Stimulated activated CD8-positive, alpha-beta memory T cell treated with anti-CD3 and anti-CD28 coated beads, Interleukin-2, amount 100 ng/mL, for 1 hour (primary cell): ENCODE measurements at places on chromosomes 12 and 14.
A peak's percentile ranks its signal among the peaks of the same experiment; 100 is the strongest.

DNA sequence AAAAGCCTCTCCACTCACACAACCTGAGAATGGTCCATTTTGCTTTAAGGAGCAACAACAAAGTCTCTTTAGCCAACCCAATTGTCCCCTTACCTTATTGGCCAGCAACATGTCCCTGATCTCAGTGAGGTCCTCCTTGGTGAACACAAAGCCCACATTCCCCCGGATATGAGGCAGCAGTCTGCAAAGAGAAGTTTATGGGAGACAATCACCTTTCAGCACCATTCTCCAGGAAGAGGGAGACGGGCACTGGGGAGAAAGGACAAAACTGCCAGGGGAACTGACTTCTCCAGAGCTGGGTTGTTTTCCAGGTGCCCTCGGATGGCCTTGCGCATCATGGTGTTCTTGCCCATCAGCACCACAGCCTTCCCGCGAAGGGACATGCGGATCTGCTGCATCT lies 1.9 kb downstream of the RPLP0 start:
- no peak for DNase-seq

- DNase-seq: no peak
Measured at GRCh38 chr14:73680821-73681220, 33.4 kb downstream of the PNMA1 start.

- DNase-seq: no peak
Measured at GRCh38 chr12:102408487-102409297, 71.7 kb downstream of the IGF1 start.

- no peak for DNase-seq
Measured at GRCh38 chr14:24289649-24290280, 9.8 kb downstream of the DHRS1 start.

- no peak for DNase-seq
Measured at GRCh38 chr14:81127785-81128184, 93.0 kb downstream of the GTF2A1 start.

- no peak for DNase-seq
Measured at GRCh38 chr12:6469609-6470374, 685 bp downstream of the VAMP1 start.

DNA sequence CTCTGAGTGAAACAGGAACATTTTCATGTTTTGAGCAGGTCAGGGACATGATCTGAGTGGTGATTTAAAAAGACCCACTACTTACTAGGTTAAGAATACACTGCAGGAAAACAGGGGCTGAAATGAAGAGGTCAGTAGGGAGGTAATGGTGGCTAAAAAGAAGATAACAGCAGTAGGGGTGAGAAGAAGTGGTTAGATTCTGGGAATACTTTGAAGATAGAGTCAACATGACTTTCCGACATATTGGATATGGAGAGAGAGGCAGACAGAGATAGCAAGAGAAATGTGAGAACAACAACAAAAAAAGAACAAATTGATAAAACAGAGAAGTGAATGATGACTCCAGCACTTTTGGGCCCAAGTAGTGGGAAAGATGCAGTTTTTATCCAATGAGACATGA lies 168.0 kb downstream of the ALX1 start:
- no peak for DNase-seq

- DNase-seq: no peak
Measured at GRCh38 chr12:75892731-75893408, 138.7 kb downstream of the PHLDA1 start.

GRCh38 chr12:14111230-14111865 lies 129.9 kb upstream of the GRIN2B start:
- DNase-seq: no peak

DNA sequence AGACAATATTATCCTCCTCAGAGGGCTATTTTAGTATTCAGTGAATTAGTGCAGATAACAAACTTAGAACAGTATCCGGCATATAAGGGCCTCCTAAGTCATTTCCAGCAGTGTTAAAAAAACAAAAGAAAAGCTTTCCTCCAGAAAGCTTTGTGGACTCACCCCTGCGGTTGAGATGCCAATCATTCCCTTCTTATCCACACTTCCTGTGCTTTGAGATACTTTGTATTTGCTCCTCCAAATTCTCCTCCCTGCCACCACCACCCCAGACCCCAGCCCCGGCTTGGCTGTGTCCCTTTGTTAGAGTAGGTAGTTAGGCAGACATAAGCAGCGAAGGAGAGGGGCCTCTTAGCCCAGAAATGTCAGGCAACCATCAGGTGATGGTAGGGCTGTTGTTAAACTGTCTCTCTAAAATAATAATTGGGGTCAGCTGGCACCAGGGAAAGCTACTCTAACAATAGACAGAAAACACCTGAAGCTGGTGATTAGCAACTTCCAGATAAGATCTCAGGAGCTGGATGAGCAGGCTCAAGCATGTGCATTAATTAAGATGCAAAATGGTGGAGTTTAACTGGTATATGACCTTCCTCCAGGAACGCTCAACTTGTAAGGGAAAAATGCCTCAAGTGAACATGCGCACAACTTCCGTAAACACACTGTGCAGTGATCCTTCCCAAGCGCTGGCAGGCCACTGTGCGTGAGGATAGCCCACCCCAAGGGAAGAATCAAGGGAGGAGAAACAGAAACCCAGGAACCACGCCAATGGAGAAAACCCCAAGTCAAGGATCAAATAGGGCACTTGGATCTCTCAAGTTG lies 152.1 kb upstream of the EEA1 start:
- no peak for DNase-seq

DNA sequence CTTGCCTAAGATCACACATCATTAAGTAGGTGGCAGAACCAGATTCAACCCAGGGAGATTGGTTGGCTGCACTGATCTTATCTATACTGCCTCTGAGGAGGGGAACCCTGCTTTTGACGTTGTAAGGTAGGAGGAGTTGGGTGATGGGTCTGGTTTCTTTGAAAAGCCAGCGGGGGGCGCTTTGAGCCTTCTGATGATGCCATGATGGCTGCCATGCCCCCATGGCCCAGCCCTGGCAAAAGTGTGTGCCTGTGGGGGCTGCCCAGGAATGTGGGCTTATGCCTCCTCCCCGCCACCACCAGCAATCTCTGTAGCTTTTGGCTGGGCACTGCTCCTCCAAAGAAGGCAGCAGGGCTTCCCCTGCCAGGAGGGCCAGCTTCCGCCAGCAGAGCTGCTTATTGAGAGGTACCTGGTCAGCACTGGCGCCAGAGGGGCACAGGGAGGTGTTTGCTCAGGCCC lies 224.3 kb downstream of the SLC41A2 start:
- DNase-seq: no peak

GRCh38 chr12:69464428-69464827 lies 5.8 kb upstream of the FRS2 start:
- no peak for DNase-seq

DNA sequence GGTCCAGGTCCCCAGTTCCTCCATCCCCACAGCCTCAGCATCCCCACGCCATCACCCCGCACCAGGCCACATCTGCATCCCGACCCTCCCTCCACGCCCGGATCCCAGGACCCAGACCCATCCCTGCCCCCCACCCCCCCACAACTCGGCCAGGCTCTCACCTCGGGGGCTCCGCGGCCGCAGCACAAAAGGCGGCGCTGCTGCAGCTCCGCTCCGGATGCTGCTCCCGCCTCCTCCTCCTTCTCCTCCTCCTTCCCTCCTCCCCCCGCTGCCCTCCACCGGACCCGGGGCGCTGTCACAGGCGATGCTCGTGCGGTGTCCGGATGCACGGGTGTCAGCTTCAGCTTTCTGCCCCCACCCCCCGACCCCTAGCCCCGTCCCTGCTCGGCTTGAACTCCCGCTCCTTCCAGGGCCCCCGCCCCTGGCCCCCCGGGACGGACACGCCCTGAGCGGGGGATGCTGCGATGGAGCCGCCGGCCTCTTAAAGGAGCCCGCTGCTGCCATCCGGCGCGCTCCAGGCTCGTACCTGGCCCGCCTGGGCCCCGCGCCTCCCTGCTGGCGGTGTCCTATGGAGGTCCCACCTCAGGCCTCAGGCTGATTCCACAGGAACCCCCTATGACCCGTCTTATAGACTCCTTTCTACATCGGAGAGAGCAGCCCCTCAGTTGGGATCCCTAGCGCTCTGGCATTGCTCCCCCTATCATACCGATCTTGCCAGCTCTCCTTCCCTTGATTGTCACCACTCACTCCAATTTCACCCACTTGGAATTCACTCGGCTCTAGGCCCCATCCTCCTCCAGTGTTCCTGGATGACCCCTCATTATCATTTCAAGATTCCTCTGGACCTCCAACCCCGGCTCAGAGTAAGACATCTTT lies at the start of gene MAP3K12:
MAP3K12 (minus strand) TSS at position 193 of the 876 bp plus-strand sequence. CDS start 12,067 bp downstream, outside the sequence.
- DNase-seq: peak; percentile 40

DNA sequence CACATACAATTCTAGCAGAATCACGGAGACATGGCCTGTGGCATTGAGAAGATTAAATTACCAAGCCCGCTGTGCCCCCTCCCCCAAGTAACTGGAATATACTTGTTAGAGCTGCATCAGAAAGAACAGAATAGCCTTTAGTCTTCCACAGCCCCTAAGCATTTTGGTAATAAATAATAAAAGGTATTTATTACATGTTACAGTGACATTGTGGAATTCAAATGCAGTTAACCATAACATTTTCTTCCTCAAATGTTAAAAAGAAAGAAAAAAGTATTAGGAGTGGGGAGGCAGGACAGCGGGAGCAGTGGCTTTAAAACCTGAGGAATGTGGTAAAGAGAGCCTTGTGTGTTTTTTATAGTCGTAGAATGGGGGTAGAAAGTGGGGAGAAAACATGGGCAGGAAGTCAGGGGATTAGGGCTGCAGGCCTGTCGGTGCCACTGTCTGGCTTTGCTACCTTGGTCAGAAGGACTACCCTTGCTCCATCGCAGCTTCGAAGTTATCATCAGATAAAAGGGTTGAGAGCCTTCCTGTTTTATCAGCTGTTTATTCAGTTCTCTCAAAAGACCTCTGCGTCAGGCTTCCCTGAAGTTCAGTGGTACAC lies 255.9 kb downstream of the MSRB3 start:
- no peak for DNase-seq

DNA sequence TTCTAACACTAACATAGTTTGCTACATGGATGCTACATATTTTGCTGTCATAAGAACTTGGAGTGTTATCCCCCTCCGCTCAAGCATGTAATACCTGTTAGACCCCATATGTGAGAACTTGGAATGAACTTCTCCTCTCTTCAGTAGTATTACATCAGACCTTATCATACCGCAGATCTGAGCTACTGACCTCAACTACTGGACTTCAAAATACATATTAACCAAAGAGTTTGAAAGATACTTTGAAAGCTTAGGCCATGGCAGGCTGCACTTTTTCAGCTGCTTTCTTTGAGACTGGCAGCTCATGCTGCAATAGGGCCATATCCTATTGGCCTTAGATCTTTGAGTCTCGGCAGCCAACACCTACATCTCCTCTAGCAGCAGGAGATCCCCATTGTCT lies 74.8 kb downstream of the EEA1 start:
- no peak for DNase-seq

DNA sequence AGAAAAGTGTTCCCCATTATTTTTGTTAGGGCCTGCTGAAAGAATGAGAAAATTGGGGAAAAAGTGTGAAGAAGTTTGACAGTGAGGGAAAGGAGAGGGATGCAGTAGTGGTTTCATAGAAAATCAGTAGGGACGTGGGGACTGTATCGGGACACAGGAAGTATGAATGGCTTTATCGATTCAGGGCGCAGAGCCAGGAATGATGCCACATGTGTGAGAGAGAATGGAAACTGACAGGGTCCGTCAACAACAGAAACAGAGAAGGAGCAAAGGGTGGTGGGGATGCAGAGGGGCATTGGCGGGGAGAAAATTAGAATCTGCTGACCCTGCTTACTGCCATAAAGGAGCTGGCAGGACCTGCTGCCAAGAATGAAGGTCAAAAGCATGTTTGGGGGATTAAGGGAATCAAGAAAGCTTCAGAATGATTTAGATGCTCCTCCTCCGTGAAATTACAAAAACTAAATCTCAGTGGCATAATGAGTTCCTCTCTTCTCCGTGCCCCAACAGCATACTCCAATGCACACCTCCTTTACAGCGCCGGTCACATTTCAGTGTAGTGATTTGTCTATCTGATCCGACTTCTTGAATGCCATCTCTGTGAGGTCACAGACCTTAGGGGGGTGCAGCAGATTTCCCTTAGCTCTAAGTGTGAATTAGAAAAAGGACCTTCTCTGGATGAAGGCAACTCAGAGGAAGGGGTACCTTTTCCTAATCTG lies 92.6 kb downstream of the EMP1 start:
- DNase-seq: no peak
